ENCODE measurements at places on chromosomes 3 and 15.

DNA sequence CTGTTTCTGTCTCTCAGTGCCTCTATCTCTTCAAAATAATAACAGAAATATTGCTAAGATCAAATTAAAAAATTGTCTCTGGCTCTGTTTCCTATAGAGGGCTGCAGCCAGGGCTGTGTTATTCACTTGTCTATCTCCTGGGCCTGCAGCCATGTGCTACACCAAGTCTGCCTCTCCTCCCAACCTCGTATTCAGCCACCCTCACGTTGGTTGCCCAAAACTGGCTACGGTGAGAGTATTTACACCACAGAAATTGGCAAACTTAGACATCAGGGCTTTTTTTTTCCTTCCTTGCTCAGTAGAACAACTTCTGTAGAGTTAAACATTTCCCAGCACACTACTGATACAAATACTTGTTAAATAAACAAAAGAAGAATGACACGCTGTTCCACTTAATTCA lies 320.9 kb upstream of the ICE2 start:
- no peak for DNase-seq

GRCh38 chr3:123586131-123586530 lies 1.3 kb upstream of the HACD2 start:
- peak; percentile 52 for DNase-seq

- no peak for DNase-seq
These were observed 36.3 kb upstream of the MASP1 start for GRCh38 chr3:187327845-187328244.

DNA sequence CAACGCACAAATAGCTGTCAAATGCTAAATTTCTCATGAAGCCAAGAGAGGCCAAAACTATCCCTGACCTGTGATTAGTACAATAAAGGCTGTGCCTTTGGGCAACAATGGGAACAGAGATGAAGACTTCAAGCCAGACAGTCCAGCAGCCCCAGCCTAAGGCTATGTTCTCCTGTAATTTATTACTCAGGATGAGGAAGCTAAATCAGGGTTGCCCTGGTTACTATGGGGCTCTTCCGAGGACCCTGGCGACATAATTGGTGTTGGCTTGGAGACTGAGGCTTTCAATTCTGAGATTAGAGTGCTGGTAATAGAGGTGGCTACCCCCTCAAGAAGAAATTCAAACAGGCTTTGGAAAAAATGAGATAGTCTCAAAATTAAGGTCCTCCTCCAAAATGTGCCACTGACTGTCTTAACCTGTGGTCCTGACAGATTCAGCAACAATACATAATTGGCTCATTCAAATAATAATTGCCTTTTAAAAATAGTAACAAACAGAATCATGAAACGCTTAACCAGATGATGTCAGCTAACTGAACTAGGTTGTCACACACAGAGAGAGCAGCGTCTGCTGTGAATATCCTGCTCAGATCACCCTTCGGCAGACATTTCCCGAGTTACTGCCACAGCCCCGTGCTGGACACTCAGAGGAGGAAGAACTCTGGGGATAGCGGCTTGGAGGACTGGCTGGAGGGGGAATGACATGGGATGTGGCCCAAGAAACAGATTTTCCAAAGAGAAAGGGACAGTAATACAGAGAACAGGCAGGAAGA lies 43.0 kb downstream of the NSMCE3 start:
- DNase-seq = no peak

DNA sequence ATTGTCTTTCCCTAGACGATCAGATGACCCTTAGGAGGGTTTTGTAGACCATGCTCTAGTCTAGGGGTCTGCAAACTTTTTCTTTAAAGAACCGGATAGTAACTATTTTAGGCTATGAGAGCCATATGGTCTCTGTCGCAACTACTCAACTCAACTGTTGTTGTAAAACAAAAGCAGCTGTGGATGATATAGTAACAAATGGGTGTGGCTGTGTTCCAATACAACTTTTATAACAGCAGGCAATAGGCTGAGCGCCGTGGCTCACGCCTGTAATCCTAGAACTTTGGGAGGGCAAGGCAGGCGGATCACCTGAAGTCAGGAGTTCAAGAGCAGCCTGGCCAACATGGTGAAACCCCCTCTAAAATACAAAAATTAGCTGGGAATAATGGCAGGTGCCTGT lies 6.1 kb upstream of the CMTM6 start:
- no peak for DNase-seq

All from hematopoietic multipotent progenitor cell treated with erythropoietin and hydrocortisone succinate and interleukin-3 and kit ligand, for 17 days (in vitro differentiated cells).